ENCODE measurements at places on chromosomes 4 and X. TPM values are rescaled to one million over a fixed set of nuclear protein-coding genes. Genes with fewer than 3 reads are reported as not detected.

DNA sequence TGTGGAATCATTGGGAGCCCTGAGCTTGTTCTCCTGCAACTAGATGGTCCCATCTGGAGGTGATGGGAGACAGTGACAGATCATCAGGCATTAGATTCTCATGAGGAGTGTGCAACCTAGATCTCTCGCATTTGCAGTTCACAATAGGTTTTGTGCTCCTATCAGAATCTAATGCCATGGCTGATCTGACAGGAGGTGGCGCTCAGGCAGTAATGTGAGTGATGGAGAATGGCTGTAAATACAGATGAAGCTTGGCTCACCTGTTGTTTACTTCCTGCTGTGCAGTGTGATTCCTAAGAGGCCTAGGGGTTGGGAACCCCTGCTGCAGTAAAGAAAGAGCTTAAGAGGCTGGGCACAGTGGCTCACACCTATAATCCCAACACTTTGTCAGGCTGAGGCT, 42.2 kb upstream of the PUDP start:
- DNase-seq, result no peak

DNA sequence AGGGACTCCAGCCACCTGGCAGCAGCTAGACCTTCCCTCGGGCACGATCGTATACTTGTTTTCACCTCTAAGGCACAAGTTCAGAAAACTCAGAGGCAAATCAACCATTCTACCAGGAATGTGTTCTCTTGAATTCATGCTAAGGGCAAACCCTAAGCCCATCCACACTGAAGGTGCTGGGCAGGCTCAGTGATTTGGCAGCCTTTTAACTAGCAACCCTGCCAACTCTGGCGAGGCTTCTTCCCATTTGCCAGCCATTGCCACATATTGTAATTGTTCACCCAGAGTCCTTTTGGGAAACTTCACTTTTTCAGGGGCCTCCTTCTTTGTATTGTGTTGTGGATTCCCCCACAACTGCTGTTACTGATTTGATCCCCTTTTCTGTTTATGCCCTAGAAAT, 298.6 kb upstream of the LDB2 start:
- DNase-seq, result no peak

DNA sequence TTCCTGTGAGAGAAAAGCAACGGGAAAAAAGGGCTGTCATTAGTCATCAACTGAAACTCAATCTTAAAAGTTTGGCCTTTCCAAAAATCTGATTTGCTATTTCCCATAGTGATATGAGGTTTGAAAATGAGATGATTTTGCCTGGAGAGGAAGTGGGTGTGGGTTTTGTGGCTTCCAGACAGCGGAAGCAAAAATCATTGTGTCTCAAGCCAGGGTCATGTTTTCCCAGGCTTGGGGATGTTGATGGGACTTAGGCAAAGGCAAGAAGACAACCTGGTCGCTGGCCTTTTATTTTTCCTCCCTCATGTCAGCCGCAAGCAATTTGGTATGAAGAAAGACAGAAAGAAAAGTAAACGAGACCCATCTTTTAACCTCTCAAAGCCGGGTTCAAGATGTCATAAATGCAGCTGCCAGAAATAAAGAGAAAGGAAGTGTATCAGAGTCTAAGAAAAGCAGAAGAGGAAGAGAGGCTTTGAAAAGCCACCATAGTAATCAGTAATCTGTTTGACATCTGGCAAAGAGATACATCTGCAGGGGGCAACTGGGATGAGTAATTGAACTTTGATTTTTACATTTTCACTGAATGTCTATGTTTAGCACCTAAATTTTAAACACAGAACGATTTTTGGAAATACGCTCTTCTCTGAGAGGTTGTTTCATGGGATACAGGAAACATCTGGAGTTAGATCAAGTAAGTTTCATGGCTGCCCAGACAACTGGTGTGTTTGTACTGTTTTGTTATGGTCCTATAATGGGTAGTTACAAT, 521.6 kb upstream of the SLIT2 start:
- DNase-seq, result no peak

DNA sequence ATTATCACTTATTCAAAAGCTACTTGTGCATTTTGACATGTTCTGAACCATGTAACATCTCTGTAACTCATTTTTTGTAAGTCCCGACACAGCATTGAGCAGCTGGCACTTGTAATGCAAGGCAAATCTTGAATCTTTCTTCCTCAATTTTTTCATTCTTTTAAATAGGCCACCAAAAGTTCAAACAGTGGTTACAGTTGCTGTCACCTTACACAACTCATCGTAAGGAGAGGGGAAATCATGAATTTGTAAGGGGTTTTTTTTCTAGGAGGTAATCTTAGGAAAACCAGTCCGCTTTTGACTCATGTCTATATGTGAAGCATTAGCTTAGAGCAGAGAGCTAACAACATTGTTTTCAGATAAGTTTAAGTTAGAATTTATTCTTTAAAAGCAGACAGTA, 124.5 kb downstream of the PDLIM5 start:
- no peak for DNase-seq

The F11 gene
- polyA plus RNA-seq, result 1.4 TPM

- DNase-seq, result no peak
These were observed 4.9 kb downstream of the CFAP99 start for GRCh38 chr4:2423695-2424094.

DNA sequence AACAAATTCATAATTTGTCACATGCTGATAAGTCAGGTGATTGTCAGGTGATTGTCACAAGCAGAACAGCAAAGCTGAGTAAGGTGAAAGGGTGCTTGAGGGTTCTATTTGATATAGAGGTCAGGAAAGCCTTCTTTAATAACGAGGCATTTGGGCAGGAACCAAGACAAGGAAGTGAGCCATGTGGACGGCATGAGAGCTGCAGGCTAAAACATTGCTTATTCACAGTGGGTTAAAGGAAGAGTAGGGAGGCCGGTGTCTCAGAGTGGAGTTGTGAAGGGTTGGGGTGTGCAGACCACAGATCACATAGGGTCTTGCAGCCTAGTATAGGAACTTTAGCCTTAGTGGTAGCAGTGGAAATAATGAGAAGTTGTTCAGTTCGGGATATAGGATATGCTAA, 31.3 kb upstream of the CYP2U1 start:
- DNase-seq, result no peak

DNA sequence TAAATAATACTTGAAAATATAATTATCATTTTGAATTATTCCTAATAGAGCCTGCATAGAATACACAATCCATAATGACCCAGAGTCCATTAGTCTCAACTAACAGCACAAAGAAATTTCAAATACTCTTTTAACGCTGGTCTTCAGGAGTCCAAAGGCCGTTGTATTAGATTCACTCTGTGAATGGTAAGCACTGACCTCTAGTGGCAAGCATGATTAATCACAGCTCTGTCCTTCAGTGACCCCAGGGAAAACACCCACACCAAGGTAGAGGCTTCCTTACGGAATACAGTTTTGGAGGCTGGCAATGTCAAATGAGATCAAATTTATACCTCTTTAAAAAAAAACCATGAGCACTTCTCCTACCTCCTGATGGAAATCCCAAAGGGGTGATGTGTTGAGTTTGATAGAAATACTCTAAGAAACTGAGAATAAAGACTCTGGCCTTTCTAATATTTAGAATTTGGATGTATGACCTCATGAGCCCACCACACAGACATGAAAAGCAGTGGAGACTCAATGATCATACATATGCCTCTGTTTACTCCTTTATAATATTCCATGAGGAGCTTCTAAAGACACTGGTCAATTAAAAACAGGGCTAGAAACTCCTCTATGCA, 147.2 kb upstream of the DKK2 start:
- DNase-seq, result peak; percentile 68

DNA sequence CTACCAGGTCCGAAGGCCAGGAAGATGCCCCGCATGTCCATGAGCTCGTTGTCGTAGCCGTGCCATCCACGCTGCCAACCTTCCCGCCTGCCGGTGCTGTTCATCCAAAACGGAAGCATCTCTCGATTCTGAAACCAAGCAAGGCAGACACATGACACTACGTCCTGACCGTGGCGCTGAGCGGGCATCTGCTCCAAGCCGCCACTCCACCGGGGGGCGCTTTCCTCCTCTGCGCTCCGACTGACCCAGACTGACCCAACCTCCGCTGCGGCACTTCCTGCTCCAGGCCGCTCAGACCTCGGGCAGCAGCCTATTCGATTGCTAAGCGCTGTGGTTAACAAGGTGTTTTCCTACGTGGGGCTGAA, 120.5 kb downstream of the ENPP6 start:
- DNase-seq, result peak; percentile 88

The IL1RAPL1 gene
- polyA plus RNA-seq, result 0.60 TPM

GRCh38 chr4:80489798-80490197, 154.3 kb downstream of the CFAP299 start:
- DNase-seq, result no peak

- DNase-seq, result no peak
These were observed 964.7 kb downstream of the RAB28 start for GRCh38 chr4:12519426-12519825.
